ENCODE measurements at places on chromosomes 7 and 10.

GRCh38 chr7:150514748-150515222 is at the start of gene GIMAP7:
Gene GIMAP7 (plus strand): TSS chr7:150514872. CDS start chr7:150519975, 5,103 bp downstream.
- DNase-seq, result peak; percentile 19

- no peak for DNase-seq
These were observed 287.0 kb downstream of the MDFIC start for GRCh38 chr7:115208710-115209560.

DNA sequence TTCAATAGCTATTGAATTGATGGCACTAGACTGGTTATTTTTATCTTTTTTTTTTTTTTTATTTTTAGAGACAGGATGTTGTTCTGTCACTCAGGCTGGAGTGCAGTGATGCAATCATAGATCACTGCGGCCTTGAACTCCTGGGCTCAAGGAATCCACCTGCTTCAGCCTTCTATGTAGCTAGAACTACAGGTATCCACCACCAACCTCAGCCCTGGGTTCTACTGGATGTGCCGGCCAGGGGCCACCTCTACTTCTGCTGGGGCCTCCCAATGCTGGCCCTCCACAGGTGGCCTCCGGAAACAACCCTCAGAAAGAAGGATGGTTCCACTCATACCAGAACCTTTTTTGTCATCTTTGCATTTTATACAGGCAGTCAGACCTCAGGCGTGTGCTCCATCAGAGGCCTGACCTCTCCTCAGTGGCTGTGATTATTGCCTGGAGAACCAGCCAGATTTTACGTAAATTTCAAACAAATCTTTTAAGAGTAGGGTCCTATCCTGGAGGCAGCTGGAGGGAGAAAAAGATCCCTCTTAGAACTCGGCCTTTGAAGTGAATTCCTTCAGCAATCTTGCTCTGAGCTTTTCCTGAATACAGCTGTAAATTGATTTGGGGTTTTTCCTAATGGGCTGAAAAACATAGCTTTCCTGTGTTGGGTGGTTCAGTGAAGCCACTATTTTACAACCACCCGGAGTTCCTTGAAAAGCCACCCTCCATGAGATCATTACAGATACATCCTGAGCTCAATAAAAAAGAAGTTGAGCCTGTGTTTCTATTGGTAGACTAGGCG is 110.0 kb downstream of the SPAG6 start:
- no peak for DNase-seq

DNA sequence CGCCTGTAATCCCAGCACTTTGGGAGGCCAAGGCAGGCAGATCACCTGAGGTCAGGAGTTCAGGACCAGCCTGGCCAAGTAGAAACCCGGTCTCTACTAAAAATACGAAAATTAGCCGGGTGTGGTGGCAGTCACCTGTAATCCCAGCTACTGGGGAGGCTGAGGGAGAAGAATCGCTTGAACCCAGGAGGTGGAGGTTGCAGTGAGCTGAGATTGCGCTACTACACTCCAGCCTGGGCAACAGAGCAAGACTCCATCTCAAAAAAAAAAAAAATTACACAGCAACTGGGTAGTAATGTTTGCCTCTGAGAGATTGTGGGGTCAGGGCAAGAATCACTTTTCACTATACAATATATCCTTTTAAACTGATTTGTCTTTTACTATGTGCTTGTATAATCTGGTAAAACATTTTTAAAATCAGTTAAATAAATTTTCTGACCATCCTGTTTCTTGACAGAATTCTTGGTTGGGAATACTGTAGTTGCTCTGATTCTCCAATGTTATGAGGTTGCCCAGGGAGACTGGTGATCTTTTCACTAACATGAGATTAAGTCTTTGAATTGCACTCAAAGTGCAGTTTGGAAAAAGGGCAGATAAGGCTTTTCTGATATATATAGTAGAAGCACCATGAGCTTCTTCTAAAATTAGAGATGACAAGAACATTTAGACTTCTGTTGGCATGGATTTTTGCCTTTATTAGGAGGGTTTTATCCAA is 1.5 kb downstream of the ENTPD7 start:
- no peak for DNase-seq

DNA sequence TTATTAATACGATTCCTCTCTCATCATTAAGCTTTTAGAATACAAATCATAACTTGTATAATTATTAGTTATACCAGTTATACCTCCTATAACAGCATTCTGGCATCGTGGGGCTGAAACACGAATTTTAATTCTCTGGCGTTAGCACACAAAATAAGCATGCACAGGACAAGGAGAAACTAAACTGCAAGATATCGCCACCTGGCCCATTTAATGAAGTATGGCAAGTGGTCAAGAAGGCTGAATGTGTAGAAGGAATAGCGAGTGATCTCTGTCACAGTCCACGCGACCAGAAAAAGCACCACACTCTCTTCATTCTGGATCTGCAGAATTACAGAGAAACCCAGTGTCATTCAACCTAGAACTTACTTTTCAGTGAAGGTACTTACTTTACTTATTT is 18.1 kb downstream of the HACD1 start:
- peak; percentile 26 for DNase-seq

DNA sequence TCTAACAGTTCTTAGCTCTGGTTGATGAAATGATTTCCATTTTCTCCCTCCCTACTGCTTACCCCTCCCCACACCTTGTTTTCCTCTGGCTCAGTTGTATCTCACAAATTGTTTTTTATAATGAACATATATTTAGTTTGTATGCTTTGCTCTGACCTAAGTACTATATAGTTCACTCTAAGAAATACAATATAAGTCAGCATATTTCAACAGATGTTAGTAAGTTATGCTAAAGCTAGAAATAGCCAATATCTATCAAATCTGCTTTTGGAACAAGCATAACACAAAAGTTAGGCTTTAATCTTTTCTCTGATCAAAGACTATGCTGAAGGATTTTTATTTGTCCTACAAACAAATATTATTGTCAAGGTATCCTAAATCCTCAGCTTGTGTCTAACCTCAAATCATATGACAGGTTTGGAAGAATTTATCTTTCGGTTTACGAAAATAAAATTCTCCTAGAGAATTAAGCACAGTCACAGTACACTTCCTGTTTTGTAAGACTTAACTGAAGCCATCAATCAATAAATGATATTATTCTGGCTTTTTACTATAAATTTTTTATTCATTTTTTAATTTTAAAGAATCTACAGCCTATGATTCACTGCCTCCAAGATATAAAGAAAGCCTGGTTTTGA is 67.0 kb downstream of the IMMP2L start:
- no peak for DNase-seq

GRCh38 chr7:109479388-109479787 is 909.7 kb downstream of the DNAJB9 start:
- peak; percentile 26 for DNase-seq

DNA sequence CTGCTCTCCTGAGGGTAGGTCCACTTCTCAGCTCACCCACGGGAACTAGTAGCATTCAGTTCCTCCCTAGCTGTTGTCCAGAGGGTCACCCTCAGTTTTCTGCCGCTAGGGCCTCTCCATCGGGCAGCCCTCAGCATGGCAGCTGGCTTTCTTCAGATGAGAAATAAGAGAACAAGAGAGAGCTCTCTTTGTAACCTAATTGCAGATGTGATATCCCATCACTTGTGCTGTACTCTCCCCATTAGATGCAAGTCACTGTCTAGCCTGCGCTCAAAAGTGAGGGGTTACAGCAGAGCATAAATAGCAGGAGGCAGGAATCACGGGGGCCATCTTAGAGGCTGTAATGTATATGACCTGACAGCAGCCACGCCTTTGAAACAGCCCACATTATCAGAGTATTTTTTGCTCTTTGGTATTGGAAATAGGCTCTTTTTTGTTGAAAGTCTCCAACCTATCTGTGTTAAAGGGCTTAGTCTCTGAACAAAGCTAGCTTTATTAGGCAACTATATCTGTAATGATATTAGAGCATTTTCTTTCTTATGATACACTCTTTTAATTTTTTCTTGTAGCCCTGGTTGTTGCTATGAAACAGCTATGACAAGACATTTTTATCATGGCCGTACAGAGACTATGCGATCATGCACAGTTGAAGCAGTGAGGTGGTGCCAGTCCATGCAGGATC is 45.7 kb downstream of the CROT start:
- no peak for DNase-seq

- DNase-seq, result peak; percentile 28
These were observed 88.7 kb downstream of the SLIT1 start for GRCh38 chr10:97097084-97097433.

DNA sequence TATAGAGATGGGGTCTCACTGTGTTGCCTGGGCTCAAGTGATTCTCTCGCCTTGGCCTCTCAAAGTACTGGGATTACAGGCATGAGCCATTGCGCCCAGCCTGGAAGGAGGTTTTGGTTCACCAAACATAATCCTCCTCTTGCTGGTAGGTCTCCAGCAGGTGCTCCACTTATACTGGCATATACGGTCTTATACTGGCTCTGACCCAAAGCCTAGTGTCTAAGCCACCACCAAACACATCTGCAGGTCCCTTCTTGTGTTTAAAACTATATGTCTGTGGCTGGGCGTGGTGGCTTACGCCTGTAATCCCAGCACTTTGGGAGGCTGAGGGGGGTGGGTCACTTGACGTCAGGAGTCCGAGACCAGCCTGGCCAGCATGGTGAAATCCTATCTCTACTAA is 5.4 kb downstream of the MBLAC1 start:
- no peak for DNase-seq

GRCh38 chr10:31808258-31809218 is 120.1 kb downstream of the ARHGAP12 start:
- peak; percentile 89 for DNase-seq

- peak; percentile 87 for DNase-seq
These were observed 3.5 kb upstream of the CFAP58 start for GRCh38 chr10:104350127-104350635.

DNA sequence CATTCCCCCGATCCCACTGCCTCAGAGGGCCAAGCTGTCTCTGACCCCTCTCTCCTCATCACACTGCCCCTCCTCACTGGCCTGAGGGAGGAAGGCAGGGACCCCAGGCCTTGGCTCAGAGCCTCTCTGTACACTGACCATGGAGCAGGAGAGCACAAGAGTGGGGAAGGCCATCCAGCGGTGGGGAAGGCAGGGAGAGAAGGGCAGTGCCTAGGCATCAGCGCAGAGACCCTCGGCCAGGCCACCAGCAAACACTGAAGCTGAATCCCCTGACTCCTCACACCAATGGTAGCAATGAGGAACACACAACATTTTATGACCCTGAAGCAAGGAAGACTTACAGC is 14.8 kb downstream of the OGDHL start:
- no peak for DNase-seq

Data from muscle of leg (tissue), 16 donors.